Fibroblast of skin of back (primary cell): ENCODE measurements at places on chromosomes 11 and 22.
A peak's percentile ranks its signal among the peaks of the same experiment; 100 is the strongest.

GRCh38 chr11:94120946-94121345 lies 7.7 kb upstream of the PANX1 start:
- peak; percentile 50 for DNase-seq

DNA sequence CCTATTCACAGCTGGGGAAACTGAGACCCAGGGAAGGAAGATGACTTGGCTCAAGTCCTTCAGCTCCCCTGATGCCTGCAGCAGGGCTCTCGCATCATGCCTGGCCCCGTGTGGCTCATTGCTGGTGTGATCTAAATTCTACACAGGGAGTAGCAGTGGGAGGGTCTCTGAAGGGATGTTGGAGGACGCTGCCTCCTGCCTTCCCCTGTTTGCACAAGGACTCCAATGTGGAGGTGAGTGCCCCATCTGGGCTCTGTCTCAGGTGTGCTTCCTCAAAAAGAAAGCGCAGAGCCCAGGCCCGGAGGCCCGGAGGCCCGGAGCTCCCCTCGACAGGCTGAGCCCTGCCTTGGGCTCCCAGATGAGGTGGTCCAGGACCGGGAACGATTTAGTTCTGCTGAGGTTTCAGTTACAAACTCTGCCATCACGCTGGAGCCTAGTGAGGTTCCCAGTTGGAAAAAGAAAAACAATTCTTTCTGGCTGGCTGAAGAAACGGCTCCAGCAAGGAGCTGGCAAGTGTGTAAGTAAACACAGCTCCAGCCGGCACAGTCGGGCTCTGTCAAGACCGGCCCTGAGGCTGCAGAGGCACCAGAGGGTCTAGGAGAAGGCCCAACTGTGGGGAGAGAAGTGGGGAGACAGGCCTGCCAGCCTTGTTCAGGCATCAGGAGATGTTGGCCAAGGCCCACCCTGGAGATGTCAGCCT lies 49.8 kb downstream of the NAT10 start:
- DNase-seq: no peak

DNA sequence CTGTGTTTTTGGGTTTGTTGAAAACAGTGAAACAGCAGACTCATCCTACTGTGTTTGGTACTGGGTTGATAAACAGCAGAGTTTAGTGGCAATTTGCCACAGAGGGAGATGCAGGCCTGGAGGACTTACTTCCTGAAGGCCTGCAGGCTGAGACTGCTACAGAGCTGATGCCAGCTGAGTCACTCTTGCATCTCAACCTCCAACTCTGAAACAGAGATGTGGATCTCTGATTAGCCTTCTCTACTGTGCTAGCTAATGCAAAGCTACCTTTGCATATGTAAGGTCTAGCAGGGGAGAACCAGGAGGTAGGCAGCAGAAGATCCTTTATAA lies 14.3 kb downstream of the ATP5MG start:
- peak; percentile 88 for DNase-seq

- DNase-seq: no peak
These were observed 13.3 kb downstream of the SBF1 start for GRCh38 chr22:50461536-50461935.

DNA sequence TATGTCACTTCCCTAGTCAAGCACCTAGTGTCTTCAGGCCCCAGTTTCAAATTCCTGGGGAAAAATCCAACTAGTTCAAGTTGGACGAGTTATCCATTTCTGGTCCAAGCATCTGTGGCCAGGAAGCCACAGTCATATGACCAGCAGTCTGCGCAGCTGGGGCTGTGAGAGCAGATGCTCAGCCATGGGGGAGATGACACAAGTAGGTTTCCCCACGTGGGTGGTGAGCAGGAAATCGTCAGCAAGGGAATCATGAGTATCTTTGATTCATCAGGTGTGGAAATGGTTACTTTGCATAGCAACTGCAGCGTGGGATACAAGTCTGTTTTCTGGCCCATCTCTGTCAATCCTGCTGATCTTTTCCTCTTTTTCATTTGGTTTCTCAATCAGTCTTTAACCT lies 185.3 kb downstream of the C11orf91 start:
- DNase-seq: no peak
